Kidney epithelial cell (primary cell): ENCODE measurements at places on chromosomes 7 and 10.
A peak's percentile ranks its signal among the peaks of the same experiment; 100 is the strongest.

- peak; percentile 85 for DNase-seq
Observed at GRCh38 chr7:34341326-34341725, 316.7 kb upstream of the NPSR1 start.

- no peak for DNase-seq
Observed at GRCh38 chr7:43933902-43934560, 7.8 kb downstream of the UBE2D4 start.

- DNase-seq: no peak
Observed at GRCh38 chr10:121375172-121375571, 223.1 kb downstream of the FGFR2 start.

GRCh38 chr7:117759950-117760640, 113.1 kb downstream of the CTTNBP2 start:
- no peak for DNase-seq

GRCh38 chr10:99926925-99927720, 82.6 kb downstream of the DNMBP start:
- DNase-seq: no peak
